ENCODE measurements at places on chromosomes 16 and 17. TPM values are rescaled to one million over a fixed set of nuclear protein-coding genes. Genes with fewer than 3 reads are reported as not detected.

- no peak for DNase-seq
These were observed 71.1 kb downstream of the WWOX start for GRCh38 chr16:78170494-78170933.

Gene ZNF624
- 13.0 TPM for total RNA-seq

DNA sequence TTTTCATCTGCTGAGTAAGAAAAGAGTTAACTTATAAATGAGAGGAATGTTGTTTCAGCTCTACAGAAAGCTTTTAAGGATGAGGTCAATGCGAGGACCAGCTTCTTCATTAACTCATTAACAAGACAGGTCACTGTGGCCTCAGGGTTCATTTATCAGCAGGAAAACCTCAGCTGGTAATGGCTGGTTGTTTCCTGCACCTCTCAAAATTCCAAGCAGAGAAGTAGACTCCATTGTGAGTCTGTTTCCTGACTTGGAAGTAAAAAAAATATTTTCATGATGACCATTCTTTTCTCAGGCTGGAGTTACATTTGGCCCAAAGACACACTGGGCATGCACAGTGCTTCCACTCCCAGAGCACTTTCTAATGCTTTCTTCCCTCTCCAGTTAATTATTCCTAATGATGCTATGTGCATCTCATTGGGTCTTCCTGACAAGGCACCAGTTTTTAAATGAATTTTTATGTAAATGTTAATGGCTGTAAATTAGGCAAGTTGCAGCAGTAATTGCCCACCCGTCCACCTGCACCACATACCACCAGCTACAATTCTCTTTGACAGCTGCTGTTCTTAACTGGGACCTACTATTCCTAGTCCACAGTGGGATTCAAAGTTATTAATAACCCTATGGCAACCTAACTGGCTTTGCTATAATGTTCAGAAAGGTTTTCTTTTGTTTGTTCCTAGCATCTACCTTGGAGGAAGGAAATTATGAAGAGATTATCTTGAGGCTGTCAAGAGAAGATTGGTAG is 89.5 kb upstream of the BCAR1 start:
- DNase-seq, result peak; percentile 25

Gene SLC13A2
- total RNA-seq, result 1.1 TPM

Gene KRT24
- 0.31 TPM for total RNA-seq

Gene SLC12A3
- not detected for total RNA-seq

Gene EFCAB13
- 9.1 TPM for total RNA-seq

DNA sequence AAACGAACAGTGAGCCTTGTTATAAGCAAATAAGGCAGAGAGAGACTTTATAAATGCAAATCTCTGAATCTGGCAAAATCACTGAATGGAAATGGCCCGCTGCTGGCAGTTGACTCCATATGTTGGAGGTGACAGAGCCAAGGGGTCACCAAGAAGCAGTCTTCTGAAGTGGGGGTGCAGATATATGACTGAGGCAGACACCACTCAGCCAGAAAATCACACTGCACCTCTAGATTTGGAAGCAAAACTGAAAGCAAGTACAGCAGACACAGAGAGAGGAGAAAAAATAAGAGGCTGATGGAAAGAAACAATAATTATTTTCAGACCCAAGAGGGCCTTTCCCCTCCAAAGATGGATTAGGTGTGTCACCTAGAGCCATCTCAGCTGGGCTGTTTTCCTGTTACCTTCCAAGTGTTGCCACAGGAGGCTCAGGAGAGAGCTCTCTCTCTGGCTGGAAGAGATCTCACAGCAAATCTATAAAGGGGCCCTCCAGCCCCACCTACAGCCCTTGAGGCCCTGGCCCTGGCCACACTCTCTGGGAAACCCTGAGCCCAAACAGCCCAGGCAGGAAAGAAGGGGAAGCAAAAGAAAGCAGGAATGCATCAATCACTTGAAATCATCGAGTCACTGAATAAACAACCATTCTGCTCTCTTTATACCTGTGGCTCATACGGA is 585.1 kb upstream of the PSMD7 start:
- DNase-seq, result no peak

GRCh38 chr17:9162275-9162985 is 141.1 kb downstream of the NTN1 start:
- no peak for DNase-seq

- DNase-seq, result peak; percentile 51
These were observed 2.2 kb upstream of the BAHCC1 start for GRCh38 chr17:81392909-81393654.

DNA sequence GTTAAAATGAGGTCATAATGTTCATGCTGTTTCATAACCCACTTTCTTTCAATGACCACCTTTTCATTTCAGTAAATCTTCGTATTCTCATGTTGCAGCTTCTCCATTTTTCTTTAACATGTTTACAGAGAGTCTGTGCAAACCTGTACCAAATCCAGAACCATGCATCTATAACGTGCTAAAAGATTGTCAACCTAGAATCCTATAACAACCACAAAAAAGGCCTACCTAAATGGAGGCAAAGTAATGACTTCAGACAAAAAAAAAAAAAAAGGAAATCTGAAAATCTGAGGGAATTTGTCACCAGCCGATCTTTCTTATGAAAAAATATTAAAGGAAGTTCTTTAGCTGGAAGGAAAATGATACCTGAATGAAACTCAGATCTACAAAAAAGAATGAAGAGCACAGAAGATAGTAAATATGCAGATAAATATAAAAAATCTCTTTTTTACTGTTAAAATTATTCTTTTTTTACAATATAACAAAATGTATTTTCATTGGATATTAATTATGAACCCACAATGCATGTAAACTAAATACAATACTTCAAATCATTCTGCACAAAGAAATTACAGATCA is 1.4 kb upstream of the SLFN11 start:
- no peak for DNase-seq

- peak; percentile 82 for DNase-seq
These were observed 51.2 kb upstream of the DHX40 start for GRCh38 chr17:59513934-59514841.

Gene HOXB7
- total RNA-seq, result 0.51 TPM

GRCh38 chr17:45993962-45994627 is 5.0 kb upstream of the STH start:
- DNase-seq, result no peak

- no peak for DNase-seq
These were observed 28.1 kb upstream of the BAHCC1 start for GRCh38 chr17:81367171-81367570.

All from tongue (tissue), 3 donors.